Astrocyte of the hippocampus (primary cell): ENCODE measurements at places on chromosomes 6 and 20.

GRCh38 chr20:62588458-62589149 is 53.7 kb upstream of the SLCO4A1 start:
- DNase-seq: no peak

DNA sequence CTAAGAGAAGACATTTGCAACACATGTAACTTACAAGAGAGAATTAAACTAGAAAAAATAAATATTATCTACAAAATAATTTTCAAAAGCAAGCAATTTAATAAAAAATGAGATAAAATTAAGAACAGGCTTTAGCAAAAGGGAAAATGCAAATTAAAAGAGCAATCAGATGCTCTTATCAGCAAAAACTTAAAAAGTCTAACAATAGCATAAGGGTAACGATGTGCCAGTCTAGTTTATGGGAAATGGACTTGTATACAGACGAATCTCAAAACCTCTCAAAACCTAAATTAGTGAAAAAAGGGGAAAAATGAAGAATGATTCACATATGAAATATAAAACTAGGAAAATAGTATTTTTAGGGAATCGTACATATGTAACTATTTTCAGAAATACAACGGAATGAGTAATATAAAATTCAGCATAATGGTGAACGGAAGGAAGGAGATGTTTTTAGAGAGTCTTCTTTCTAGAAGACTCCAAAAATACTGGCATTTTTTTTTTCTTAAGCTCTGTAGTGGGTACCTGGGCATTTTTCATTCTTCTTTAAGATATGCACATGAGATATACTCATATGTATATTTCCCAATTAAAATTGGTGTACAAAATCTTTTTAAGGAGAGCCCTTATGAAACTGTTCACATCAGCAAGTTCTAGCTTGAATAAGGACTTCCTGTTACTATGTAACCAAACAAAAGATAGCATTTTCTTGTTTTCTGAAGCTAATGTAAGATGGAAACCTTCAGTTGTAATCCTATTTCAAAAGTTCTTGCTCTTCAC is 927 bp upstream of the MANEA start:
- peak; percentile 13 for DNase-seq

- peak; percentile 7 for DNase-seq
These were observed 9.2 kb downstream of the PDCD2 start for GRCh38 chr6:170575250-170575649.

DNA sequence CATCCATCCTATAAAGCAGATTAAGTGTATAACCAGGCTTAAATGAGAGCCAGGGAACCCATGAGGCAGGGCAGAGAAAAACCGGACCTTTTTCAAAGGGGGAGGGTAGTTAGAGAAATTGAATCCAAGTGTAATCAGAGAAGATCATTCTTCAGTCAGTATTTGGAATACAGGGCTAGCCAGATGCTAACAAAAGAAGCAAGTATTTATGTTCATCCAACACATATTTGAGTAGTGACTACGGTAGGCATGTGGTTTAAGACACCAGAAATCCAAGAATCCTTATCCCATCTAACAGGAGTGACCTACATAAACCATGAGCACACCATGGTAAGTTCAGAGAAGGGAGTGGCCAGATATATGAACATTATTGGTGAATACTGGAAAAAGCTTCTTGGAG is 46.8 kb upstream of the FAM83C start:
- DNase-seq: peak; percentile 87

DNA sequence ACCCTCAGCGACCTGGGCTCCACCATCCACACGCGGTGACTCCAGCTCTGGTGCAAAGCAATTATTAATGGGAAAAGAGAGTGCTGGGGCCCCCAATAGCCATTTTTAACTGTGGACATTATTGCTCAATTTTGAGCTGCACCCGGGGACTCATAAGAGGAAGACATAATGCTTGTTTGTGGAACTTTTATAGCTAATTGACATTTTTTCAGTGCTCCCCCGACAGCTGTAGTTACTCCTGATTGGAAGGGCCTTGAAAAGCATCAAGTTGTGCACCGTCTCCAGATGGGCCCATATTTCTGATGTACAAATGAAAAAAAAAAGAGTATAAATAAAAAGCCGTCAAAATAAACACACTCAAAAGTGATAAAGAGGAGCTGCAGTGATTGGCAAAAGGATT is 327.0 kb downstream of the KIF16B start:
- no peak for DNase-seq

DNA sequence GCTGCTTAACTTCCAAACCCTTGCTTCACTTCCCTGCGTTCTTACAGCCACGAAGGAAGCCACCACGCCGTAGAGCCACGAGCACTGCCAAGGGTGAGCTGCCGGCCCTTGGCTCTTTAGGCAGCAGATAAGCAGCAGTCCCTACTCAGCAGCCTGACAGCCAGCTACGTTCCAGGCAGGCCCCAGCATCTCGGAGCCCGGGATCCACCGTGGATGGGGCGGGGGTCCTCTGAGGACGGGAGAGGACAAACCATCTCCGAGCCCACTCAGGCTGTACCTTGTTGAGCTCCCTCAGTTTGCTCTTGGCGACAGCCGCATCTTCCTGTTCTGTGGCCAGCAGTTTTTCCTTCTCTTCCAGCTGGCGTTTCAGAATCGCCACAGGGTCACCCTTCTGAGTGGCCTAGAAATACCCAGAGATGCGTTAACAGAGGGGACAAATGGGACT is 40.5 kb downstream of the RRBP1 start:
- no peak for DNase-seq

DNA sequence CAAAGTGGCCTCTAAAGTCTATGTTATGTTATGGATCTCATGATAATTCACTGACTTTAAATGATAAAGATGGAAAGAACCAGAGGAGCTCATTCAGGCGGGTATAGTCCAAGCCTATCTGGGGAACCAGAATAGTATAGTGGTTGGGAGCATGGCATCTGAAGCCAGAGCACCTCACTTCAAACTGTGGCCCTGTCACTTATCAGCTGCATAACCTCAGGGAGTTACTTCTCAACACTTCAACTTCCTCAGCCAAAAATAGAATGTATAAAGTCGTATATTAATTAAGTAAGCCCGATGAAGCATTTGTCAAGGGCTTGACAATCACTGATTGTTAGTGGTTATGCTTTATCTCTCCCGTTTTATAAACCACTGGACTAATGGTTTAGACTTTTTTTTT is 112.7 kb downstream of the RTN4IP1 start:
- DNase-seq: no peak

GRCh38 chr20:63835021-63835858 is 4.2 kb upstream of the ZBTB46 start:
- peak; percentile 98 for DNase-seq

DNA sequence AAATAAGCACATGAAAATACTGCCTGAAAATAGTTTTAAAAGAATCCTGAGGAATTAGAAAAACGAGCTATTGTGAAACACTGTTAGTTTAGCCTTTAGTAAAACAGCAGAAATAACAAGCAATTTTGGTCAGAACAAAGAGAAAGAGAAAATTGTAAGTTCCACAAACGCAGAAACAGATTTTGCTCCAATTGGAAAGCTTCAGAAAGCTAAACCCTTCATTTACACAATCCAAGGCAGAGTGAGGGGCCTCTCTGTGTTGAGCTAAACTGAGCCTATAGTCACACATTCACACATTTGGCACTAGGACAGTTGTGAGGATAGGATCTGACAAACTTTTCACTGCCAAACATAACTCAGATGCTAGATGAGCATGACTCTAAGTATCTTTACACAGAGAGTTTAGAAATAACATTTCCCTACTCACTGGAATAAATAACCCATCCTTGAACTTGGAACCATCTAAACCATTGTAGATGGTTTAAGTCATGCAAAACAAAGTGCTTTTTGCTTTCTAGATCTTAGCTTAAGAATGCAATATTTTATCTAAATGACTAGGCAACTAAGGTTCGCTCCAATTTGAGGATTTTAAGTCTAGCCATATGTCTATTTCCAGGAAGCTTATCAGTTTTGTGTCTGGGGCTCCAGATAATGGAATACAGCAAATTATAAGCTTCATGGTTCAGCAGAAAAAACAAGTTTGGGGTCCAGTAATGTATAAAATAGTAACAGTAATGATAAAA is 122.6 kb downstream of the SGK1 start:
- DNase-seq: no peak

DNA sequence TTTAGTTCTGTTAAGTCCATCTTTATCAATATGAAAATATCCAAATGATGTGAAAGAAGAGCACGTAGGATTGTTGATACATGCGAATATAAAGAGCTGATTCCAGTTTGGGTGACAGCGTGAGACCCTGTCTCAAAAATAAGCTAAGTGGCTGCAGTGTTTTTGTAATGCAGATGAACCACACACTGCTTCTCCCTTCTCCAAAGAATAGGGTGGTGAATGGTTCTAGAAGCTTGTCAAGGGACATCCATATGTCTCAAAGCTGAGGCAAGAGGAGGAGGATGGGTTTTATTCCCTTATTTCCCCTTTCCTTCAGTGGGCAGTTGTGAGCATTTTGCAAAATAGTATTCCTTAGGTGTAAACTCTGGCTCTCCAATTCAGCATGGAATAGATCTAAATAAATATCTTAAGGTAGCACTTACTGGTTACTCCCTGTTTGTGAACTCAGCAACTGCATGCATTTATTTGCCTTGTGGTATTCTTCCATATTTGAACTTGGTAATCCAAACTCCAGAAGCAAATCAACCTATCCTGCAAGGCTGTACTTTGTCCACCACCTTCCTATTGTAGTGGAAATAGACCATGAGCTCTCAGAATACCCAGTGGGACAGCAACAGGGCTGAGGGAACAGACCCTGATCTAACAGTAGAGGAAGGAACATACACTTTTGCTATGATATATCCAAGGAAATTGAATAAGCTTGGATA is 38.0 kb downstream of the XRN2 start:
- no peak for DNase-seq

GRCh38 chr6:70282312-70282918 is 20.5 kb downstream of the COL9A1 start:
- peak; percentile 25 for DNase-seq

DNA sequence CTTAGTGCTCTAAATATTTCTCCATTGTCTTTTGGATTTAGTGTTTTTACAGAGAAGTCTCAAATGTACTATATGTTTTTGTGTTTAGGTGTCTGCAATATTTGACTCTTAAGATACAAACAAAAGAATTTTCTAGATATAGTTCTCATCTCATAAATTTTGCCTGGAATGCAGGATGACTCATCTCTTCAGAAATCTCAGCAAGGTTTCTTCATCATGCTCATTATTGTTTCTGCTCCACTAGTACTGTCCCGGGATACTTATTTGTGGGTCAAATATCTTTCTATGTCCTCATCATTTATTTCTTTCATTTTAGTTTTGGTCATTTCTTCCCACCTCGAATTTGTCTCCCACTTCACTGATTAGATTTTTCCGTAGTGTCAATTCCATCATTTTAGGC is 9.5 kb downstream of the AHI1 start:
- peak; percentile 30 for DNase-seq

DNA sequence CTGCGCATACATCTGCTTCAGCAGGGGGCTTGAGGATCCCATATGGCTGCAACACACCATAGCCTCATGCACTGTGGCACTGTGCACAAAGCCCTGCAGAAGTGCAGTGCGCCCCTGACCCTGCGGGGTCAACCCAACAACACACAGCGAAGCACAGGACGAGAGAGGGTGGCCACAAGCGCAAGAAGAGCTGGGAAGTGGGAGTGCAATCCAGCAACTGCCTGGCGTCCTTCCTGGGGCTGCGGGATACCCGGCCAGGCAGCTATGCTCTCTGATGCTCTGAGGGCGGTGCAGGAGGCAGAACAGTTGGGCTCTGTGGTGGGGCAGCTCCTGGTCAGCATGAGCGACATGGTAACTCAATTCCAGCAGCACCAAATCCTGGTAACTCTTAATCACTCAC is 5.6 kb upstream of the ACSS1 start:
- no peak for DNase-seq

- DNase-seq: no peak
These were observed 58.1 kb upstream of the PLEKHG1 start for GRCh38 chr6:150541576-150541975.

GRCh38 chr6:127146932-127147331 is 28.5 kb downstream of the RSPO3 start:
- DNase-seq: peak; percentile 87

GRCh38 chr6:31971279-31971992 is 502 bp downstream of the DXO start:
- DNase-seq: no peak

- DNase-seq: no peak
These were observed 49.5 kb upstream of the FBXO30 start for GRCh38 chr6:145863988-145864616.

DNA sequence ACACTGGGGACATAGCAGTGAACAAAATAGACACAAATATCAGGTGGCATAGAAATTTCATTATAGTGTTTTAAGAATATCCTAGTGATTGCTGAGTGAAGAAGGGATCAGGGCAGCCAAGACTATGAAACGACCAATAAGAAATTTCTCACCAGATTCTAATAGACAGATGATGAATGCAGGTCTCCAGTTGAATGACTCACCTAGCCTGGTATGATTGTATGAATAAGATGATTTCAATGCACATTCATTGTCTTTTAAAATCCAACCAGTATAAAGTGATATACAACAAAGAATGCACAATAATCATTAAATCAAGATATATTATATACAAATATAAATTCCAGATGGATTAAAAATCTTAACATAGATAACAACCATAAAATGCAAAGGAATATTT is 124.5 kb upstream of the TENT5A start:
- DNase-seq: no peak

- no peak for DNase-seq
These were observed 24.8 kb downstream of the PRIM2 start for GRCh38 chr6:57342148-57342669.

- no peak for DNase-seq
These were observed 51.1 kb downstream of the AGPAT4 start for GRCh38 chr6:161222706-161223234.

DNA sequence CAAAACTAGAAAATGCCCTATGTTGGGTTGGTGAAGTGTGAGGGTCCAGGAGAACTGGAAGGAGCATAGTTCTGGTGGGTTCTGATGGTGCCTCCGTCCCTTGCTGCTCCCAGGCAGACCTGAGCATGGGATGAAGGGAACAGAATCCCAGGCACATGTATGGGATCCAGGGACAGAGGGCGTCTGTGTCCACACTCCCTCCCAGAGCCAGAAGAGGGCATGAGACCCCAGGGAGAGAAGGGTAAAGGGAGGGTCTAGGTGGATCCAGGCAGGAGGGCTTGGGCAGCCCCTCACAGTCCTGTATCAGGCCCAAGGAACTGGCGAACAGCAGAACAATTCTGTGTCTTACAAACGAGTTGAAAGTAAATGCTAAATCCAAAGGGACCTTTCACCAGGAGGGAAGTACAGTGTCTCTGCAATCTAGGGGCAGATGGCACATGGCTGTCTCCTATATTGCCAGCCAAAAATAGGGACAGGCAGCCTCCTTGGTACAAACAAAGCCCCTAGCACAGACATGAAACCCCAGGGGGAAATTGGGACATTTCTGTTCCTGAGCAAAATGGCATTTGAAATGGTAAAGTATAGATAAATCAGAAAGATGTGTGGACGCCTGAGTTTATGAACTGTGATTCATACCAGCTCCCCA is 2.5 kb upstream of the BPIFA1 start:
- no peak for DNase-seq

GRCh38 chr6:26743157-26743821 is 83.7 kb upstream of the ZNF322 start:
- DNase-seq: peak; percentile 61
